Pancreas (tissue), 10 donors: ENCODE measurements at places on chromosomes 7 and 10. TPM values are rescaled to one million over a fixed set of nuclear protein-coding genes. Genes with fewer than 3 reads are reported as not detected.

Gene ZFAND4
- 7.8 TPM for total RNA-seq

Gene UNCX
- total RNA-seq: not detected

Gene R3HCC1L
- total RNA-seq: 4.4 TPM

GRCh38 chr7:128113839-128114238 is 82.6 kb upstream of the LRRC4 start:
- DNase-seq: no peak

GRCh38 chr7:55970561-55970960 is 6.2 kb downstream of the NIPSNAP2 start:
- DNase-seq: no peak

GRCh38 chr7:46776790-46777189 is 805.1 kb downstream of the TNS3 start:
- DNase-seq: no peak
